Esophagus squamous epithelium (tissue), 5 donors: ENCODE measurements at places on chromosomes 11 and 22.

GRCh38 chr11:128904656-128905344, 13.6 kb downstream of the KCNJ5 start:
- no peak for DNase-seq

- DNase-seq, result no peak
These were observed 33.7 kb downstream of the CYB5R2 start for GRCh38 chr11:7639643-7640025.

GRCh38 chr11:69574608-69575255, 66.2 kb upstream of the CCND1 start:
- DNase-seq, result no peak

DNA sequence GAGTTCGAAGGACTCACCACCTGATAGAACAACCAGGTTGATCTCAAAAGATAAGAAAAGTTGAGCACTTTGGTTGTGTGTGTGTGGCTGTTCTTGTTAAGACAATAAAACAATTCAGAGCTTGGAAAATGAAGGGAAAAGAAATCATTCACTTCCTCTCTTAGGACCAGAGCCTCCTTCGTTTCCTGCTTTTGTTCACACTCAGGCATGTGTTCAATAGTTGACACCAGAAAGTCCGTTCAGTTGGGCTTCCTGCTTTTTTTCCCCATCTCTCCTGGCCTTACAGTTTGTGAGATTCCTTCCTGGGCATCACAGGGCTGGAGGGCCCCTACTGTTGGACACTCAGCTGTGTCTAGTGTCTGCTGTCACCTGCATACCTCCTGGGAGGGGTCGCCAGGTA, 48.0 kb downstream of the TSPAN18 start:
- DNase-seq, result no peak

DNA sequence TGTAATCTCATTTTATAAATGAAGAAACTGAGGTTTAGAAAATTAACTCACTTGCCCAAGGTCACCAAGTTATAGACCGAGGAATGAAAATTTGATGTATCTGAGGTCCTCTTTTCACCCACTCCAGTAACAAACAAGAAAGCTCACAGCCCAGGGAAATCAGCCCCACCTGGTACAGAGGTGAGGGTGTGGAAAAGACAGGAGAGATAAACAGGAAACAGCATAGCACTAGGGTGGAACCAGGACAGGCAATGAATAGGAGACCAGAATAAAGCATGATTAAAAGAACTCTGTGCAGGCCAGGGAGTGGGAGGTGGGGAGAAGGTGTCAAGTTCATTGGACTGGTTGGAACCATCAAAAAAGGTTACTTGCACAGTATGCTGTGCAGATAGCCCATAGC, 46.2 kb upstream of the SMCO4 start:
- no peak for DNase-seq

DNA sequence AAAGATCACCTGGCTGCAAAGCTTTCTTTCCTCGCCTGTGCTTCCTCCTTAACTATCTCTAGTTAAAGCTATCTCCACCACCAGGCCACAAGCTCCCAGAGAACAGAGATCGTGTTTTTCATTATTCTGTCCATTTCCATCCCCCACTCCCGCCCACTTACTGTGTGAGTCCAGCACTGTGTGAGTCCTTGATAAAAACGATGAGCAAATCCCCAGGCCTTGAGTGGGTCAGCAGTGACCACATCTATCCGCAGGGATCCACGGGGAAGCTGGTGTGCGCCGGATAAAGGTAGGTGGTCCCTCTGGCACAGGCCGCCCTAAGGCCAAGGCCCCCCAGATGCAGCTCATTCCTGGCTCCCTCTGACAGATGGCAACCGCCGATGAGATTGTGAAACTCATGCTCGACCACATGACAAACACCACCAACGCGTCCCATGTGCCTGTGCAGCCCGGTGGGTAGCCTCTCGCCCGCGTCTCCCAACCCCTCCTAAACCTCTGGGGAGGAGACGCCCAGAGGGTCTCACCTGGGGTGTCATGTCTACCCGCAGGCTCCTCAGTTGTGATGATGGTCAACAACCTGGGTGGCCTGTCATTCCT, 9.3 kb downstream of the TKFC start:
- no peak for DNase-seq

DNA sequence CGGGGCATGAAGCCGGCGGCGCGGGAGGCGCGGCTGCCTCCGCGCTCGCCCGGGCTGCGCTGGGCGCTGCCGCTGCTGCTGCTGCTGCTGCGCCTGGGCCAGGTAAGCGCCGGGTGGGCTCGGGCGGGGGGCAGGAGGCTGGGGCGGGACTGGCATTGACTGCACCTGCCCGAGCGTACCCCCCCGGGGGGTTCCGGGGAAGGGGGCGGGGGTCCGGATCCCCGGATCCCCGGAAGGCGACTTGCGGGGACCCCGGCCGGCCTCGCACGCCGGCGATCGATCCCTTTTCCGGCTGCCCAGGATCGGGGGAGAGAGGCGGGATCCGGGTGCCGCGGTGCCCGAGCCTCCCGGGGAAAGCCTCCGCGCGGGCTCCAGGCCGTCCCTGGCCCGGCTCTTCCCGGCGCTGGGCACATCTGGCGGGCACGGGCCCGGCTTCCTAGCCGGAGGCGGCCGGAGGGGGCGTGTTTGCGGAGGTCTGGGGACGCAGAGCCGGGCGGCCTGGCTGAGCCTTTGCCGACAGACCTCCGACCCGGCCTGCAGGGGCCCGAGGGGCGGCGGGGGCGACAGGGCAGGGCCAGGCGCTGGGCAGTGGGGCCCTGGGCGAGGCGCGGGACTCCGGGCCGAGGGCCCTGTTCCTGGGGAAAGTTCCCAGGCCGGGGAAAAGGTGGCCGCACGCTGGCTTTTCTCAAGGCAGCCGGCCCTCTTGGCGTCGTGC, 705 bp downstream of the PTPRJ start:
- DNase-seq, result no peak

DNA sequence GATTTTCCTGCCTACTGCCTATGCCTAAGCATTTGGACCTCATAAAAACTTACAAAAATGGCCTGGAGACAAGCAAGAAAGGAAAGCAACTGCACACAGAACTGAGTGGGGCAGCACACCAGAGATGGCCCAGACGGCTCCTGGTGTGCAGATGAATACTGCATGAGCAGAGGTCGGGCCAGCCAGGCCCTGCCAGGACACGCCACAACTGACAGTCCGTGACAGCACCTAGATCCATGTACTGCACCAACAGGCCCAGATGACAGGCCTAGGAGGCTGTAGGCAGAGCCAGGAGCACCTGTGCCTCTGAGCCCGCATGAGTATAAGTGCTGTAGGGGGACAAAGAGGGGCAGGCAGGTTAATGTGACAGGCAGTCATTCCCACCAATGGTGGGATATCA, 160.2 kb downstream of the IGLL1 start:
- no peak for DNase-seq

DNA sequence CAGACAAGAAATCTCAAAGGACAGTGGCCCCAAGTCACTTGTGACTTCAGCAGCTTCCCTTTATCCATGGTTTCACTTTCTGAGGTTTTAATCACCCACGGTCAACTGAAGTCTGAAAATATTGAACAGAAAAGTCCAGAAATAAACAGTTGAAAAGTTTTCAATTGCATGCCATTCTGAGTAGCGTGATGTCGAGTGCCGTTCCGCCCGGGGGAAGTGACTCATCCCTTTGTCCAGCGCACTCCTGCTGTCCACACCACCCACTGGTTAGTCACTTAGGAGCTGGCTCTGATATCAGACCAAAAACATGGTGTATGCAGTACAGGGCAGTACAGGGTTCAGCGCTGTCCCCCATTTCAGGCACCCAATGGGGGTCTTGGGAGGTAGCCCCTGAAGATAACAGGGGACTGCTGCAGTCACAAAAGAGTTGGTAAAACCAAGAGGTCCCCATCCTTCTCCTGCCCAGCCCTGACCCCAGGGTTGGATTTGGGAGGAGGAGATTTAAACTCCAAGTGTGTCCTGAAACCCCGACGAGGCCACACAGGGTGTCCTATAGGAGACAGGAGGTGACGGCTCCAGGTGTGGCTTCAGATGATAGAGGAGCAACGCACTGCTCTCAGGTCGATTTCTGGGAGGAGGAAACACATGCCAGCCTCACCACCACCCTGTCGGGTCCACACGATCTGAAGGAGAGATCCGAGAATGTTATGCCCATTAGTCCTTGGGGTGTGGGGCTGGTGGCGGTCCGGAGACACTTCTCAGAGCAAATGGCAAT, 390.1 kb downstream of the CTTN start:
- DNase-seq, result no peak

GRCh38 chr11:128645968-128646367, 47.9 kb upstream of the FLI1 start:
- DNase-seq, result no peak

DNA sequence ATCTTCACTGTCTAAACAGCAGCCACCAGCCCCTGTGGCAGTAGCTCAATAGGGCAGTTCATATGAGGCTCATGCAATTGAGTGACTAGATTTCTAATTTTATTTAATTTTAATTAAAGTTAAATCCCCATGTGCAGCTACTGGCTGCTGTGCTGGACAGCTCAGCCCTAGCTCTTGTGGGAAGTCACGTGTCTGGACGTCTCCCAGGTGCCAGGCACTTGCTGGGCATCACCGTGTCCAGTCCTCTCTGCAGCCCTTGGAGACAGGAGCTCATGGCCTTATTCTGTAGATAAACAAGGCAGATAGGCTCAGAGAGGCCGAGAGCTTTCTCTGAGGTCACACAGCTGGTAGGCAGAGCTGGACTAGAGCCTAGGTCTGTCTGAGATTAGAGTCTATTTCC, 95.0 kb downstream of the ARHGAP8 start:
- DNase-seq, result no peak

DNA sequence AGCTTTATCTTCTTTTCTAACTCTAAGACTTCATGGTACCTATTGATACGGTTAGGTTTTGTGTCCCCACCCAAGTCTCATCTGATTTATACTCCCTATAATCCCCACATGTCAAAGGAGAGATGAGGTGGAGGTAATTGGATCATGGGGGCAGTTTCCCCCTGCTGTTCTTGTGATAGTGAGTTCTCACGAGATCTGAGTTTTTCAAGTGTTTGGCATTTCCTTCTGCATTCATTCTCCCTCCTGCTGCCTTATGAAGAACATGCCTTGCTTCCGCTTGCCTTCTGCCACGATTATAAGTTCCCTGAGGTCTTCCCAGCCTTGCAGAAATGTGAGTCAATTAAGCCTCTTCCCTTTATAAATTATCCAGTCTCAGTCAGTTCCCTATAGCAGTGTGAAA, 5.1 kb upstream of the FAT3 start:
- no peak for DNase-seq

- no peak for DNase-seq
These were observed 23.4 kb upstream of the CADM1 start for GRCh38 chr11:115527534-115528125.

- DNase-seq, result no peak
These were observed 78.6 kb upstream of the RTL6 start for GRCh38 chr22:44576311-44577260.
